Islet precursor cell (in vitro differentiated cells): ENCODE measurements at places on chromosomes 1 and 21.

DNA sequence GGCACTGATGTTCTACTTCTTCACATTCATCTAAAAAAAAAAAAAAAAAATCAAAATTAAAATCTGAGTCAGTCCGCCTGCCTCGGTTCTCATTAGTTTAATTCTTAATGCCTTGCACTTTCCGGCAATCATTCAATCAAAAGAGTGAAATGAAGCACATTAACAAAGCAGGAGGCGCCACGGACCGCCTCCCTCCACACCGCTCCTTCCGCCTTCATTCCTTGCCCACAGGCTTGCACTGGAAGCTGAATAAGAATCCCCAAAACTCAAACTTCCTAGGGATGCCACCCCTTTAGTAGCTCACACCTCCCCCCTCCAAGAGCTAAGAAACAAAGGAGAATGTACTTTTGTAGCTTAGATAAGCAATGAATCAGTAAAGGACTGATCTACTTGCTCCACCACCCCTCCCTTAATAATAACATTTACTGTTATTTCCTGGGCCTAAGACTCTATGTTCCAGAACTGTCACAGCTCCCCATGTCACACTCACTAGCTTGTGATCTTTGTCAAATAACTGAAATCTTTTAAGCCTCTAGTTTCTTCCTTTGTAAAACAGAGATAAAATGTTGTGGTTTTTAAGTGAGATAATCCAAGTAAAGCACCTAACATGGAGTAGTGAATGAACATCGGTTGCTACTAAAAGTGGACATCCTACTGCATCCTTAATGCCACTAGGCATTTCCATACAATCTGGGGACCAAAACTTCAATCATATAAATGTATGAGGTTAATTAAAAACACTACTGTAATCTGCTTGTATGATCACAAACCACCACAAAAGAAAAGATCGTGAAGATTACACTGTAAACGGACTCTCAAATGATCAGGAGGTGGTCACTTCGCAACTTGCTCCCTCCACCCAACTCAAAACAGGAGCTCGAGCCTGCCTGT lies 27.4 kb downstream of the LGALS8 start:
- DNase-seq, result no peak

GRCh38 chr1:8348777-8349472 lies 31.0 kb downstream of the SLC45A1 start:
- peak; percentile 87 for DNase-seq

GRCh38 chr1:66033781-66034180 lies 241.1 kb downstream of the PDE4B start:
- DNase-seq, result no peak

DNA sequence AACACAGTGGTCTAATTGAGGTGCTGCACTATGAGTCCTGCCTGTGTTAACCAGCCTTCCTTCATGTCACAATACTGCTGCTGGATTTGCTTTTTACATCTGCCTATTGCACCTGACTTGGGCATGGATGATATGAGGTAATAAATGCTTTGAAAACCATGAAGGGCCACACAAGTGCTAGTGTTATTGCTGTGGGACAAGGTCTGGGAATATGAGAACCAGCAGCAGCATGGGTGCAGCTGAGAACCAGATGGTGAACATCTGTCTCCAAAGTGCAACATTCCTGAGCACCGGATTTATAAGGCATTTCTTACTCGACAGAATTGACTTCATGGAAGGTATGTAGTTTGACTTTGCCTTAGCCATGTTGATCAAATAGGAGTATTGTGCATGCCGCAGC lies 16.6 kb downstream of the TRIM45 start:
- DNase-seq, result no peak

- no peak for DNase-seq
Measured at GRCh38 chr1:240000634-240001033, 91.0 kb upstream of the FMN2 start.

- DNase-seq, result no peak
Measured at GRCh38 chr21:45724345-45724961, 80.9 kb downstream of the PCBP3 start.

- DNase-seq, result peak; percentile 38
Measured at GRCh38 chr21:41802684-41803083, 35.8 kb upstream of the RIPK4 start.

GRCh38 chr1:239879321-239880170 lies 212.1 kb upstream of the FMN2 start:
- DNase-seq, result no peak

GRCh38 chr1:42921769-42922168 lies 36.9 kb downstream of the SLC2A1 start:
- DNase-seq, result peak; percentile 19

DNA sequence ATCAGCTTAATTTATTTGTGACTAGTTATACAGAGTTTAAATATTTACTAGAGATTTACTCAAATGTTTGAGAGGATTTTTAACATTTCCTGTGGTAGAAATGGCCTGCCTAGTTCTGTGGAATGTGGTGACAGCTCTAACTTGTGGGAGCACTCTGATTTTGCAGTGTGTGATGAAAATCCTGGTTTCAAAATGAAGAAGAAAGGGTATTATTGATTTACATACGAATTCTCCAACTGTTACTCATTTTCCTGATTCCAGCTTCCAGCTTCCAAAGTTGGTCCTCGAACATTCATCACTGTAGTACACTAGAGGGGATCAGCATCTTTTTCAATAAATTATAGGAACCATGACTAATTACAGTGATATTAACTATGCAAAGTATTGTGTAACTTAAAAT lies 462.7 kb upstream of the PKN2 start:
- no peak for DNase-seq
